K562 (cell line): ENCODE measurements at places on chromosomes 6 and 20. TPM values are rescaled to one million over a fixed set of nuclear protein-coding genes. Genes with fewer than 3 reads are reported as not detected.

The SOD2 gene
- 86.6 and 111 TPM in 2 replicates for polyA plus RNA-seq

The LRRC1 gene
- polyA plus RNA-seq, result not detected in 2 replicates

The CCDC170 gene
- polyA plus RNA-seq, result 0.01 TPM in 1 of 2 replicates, not detected in the other

The STXBP5 gene
- 49.6 and 60.5 TPM in 2 replicates for polyA plus RNA-seq

DNA sequence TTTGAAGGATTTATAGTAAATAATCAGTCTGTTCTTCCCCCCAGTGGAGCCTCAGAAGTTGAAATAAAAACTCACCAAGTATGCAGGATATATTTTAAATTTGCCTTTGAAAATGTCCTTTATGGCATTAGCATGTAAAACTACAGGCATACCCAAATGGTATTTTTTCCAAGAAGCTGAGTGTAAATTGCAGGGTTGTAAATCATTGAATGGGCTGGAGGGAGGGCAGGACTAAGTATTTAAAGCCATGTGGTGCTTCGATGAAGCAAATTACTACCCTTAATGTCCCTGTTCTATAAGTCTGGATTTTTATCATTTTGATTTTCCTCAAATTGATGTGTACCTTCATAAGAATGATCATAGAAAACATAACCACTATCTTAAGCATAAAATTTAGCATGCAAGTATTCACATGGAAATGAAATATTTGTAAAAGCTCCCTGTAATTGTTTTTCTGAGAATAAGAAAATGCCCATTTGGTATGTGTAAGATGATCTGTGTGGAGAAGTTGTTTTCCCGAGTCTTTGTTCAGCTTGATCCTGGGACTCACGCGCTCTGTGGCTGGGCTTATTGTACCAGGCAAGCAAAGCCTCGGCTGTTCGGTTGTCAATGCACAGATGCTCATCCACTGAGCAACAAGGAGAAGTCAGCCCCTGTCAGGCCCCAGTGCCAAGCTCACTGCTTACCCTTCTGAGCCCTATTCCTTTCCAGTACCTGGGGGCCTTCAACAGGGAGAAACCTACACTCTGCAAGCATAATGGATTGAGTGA lies 66.7 kb downstream of the CD164 start:
- DNase-seq, result no peak

DNA sequence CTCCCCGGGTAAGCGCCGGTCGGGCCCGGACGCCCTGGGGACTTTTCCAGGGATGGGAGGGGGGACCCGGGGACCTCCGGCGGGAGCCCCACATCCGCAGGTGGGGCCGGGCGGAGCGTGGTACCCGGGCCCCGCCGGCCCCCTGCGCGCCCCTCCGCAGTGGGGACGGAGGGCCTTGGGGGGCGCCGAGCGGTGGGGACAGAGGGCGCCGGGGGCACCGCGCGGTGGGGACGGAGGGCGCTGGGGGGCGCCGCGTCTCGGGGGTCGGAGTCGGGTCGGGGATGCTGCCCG lies 270 bp downstream of the PLEKHG1 start:
- no peak for DNase-seq

DNA sequence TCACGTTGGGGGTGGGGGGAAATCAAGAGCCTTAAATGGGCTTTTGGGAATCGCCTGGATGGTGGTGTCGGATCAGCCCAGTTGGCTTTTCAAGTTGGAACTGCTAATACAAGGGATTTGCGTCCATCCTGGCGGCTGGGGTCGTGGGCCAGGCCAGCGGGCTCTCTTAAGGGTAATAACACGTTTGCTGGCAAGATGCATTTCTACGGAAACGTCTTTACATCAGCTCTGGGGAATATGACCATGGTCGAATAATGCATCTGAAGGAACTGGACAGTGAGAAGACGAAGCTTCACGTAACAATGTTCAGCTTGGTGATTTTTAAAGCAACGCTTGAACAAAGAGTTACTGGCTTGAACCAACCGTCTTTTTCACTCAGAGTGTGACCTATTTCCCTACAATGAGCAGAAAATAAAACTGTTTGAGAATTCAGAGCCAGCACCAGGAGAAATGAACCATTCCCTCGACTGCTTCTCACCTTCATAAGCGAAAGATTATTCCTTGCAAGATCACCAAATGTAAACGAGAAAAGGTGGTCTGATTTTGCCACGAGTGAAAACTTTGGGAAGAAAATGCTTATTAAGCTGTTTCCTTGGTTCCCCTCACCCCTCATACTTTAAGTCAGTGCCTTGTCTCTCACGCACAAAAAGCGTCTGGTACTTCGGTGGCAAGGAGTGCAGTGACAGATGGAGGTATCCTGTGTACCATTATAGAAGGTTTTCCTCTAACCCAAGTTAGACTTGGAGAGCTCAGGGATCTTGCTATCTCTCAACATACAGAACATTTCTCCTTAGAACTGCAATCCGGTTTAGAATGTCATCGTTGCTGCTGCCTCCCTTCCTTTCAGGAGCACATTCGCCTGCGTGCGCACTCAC lies 1.4 kb upstream of the MARCKS start:
- no peak for DNase-seq

DNA sequence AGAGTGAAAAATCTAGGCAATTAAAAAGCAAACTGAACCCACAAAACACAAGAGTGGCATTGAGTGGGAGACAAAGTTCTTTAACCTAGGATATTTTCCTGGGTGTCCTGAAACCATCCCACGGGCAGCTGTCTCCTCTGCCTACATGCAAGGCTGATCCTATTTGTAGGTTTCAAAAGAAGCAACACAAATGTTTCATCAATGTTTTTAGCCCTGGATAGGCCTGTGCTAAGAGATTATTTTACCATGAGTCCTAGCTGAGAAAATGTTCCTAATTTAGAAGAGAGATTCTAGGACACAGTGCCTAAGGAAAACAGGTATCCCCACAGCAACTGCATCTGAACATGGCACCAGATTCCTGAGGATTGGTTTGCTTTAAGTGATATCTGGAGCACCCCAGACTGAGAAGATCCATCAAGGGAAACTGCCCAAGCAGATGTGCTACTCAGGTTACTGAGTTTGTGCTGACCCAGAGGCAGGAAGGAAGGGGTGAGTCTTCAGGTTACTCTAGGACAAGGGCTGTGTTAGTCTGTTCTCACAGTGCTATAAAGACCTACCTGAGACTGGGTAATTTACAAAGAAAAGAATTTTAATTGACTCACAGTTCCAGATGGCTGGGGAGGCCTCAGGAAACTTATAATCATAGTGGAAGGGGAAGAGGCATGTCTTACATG lies 111.6 kb upstream of the UST start:
- DNase-seq, result no peak

- no peak for DNase-seq
Measured at GRCh38 chr6:149614337-149614736, 34.2 kb downstream of the KATNA1 start.
